NCI-H2171 (cell line): ENCODE measurements at places on chromosomes 16 and 17.

GRCh38 chr16:22023505-22023904 lies 15.6 kb downstream of the MOSMO start:
- no peak for DNase-seq

GRCh38 chr17:64628641-64629040 lies 33.5 kb downstream of the SMURF2 start:
- no peak for DNase-seq

DNA sequence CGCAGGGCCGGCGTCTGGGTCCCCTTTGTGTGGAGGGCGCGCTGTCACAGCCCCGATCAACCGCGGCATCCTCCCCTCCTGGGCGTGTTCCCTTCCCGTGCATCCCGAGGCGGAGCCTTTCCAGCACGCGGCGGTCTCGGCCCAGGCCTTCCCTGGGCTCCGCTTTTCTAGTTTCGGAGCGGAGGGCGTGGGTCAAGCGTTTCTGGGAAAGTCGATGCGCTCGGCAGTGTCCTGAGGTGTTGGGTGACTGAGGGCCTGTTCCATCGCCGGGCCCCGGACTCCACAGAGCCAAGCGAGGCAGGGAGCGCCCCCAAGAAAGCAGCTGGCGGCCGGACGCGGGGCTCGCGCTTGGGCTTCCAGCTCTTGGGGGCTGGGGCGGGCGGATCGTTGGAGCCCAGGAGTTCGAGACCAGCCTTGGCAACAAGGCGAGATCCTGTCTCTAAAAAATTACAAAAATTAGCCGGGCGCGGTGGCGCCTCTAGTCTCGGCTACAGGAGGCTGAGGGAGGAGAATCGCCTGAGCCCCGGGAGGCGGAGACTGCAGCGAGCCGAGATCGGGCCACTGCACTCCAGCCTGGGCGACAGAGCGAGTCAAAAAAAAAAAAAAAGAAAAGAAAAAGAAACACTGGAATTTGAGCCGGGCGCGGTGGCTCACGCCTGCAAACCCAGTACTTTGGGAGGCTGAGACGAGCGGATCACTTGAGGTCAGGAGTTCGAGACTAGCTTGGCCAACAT lies 806 bp downstream of the IFT140 start:
- DNase-seq, result no peak

DNA sequence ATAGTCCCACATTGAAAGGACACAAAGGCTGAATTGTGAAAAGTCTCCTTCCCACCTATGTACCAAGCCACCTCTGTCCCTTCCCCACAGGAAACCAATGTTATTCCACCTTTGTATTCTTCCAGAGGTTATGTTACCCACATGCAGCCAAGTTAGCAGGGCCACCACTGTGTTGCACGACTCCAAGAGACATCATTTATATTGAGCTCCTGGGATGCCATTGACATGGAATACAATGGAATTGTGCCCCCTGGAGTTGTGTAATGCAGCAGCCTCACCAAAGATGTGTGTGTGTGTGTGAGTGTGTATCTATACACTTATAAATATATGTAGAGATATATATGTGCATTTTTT lies 21.6 kb upstream of the MSI2 start:
- DNase-seq, result no peak

DNA sequence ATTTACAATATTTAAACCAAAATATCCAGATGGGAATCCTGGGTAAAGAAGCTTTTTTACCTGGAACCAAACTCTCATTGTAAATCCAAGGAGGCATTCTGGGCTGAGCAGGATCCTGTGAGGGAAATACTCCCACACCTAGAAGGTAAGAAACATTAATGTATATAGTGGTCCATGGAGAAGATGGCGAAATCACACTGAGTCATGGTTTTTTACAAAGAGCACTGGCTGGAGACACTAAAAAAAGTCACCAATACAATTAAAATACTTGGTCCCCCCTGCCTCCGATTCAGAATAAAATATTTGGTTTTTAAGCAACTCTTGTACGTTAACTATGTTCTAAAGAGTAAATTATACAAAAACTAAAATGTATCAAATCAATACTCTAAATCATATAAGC lies 32.9 kb downstream of the SYNRG start:
- no peak for DNase-seq
